Thyroid gland (tissue), 4 donors: ENCODE measurements at places on chromosomes 2 and 18. TPM values are rescaled to one million over a fixed set of nuclear protein-coding genes. Genes with fewer than 3 reads are reported as not detected.

DNA sequence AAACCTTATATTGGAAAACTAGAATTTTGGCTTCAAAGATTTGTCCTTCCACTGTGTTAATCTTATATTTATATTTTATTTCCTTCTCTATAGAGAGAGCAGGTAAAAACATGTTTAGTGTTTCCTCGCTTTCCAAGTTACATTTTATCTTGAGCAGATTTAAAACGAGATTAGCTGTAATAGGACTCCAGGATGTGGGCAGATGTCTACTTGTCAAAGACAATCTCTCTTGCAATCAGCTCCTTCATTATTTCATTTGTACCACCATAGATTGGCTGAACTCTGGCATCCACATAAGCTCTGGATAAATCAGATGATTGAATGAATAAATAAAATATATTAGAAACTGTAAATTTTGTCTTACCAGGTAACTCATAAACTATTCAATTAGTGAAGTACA lies 17.5 kb upstream of the KANSL1L start:
- no peak for DNase-seq

- peak; percentile 57 for DNase-seq
Observed at GRCh38 chr2:96685577-96686459, 43.3 kb downstream of the FER1L5 start.

DNA sequence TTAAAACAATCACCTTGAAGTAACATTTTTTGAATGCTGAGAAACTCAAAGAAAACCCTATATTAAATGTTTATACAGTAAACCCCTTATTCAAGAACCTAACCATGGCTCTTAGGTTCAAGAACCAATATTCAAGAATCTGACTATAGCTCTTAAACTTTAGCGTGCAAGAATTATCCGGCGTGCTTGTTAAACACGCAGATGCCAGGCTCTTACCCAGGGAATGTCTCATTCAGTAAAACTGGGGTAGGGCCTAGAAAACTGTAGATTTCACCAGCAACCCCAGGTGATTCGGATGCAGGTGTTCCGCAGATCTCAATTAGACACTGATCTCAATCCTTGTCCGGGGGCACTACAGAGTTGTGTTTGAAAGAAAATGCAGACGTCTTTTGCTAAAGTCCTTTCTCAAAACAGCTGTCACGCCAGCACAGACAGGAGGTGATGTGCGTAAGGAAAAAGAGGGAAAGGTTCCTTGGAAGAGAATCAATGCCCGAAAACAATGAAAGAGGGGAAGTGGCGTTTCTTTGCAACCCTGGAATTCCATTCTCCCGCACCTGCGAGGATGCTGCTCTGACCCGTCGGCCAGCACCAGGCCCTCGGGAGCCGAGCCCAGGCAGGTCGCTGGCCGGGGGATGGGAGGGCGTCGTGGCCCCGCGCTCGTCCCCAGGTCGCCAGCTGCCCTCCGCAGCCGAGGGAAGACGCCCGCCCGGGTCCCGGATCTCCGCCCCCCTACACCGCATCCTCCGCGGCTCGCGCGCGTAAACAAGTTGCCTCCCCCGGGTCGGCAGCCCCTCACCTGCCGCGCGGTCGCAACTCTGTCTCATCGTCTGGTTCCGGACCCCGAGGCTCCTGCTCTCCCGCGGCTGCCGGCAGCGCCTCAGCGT lies 851 bp downstream of the EIF2AK3 start:
- peak; percentile 48 for DNase-seq

DNA sequence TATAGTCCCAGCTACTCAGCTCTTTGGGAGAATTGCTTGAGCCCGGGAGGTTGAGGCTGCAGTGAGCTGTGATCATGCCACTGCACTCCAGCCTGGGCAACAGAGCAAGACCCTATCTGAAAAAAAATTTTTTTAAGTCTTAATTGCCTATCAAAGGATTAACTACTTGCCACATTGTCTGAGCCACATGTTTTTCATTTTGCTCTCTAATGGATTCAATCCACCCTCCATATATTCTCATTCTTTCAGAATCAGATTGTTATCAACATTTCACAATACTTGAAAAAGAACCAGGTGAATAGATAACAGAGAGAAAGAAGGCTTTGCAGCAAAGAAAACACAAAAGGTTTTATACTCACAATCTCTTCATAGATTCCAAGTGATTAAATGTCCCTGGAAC lies 61.0 kb downstream of the PXDN start:
- no peak for DNase-seq

DNA sequence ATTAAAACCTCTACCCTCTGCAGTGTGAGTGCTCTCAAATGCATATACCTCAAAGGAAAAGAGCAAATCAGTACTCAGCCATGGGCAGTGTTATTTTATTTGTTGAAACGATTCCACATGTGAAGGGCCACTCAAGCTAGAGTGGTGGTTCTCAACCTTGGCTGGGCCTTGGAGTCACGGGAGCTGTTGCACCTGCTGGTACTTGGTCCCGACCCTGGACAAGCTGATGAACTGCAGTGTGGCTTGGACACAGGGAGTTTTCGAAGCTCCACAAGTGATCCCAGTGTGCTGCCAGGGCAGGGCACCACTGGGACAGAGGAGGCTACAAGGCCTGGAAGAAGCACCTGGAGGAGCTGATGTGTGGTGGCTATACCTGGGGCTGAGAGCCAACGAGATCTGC lies 19.7 kb downstream of the GNLY start:
- DNase-seq = peak; percentile 95

- peak; percentile 79 for DNase-seq
Observed at GRCh38 chr2:178484245-178485041, 4.2 kb downstream of the PLEKHA3 start.

DNA sequence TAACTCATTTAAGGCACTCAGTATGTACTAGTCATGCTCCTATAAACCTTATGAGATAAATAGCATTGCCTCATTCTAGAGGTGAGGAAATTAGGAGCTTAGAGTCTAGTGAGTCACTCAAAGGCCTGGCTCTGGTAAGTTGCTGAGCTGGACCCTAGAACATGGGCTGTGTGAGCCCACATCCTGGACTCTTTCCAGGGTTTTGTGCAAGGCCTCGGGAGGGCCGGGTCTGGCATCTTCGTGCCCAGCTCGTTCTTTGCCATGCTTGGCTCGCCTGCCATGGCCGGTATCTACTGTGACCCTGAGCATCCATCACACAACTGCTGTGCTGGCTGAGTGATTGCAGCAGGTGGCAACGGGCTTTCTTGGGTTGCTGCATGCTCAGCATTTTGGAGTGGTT lies 168.0 kb downstream of the LPIN1 start:
- DNase-seq = no peak

DNA sequence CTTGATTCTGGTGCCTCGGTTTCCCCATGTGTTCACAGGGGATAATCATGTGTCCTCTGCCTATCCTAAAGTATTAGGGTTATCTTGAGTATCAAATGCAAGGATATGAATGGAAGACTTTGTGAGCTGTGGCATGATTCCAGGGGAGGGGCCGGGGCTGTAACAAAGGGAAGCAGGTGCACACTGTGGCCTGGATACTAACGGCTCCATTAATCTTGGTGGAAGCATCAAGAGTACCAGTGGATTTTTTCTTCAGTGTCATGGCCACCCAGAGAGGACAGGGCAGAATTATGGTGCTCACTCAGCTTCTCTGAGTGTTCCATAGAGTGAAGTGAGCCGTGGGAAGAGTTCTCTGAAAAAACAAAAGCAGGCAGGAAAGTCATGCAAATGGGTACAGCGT lies 320.1 kb downstream of the ALK start:
- DNase-seq = no peak

DNA sequence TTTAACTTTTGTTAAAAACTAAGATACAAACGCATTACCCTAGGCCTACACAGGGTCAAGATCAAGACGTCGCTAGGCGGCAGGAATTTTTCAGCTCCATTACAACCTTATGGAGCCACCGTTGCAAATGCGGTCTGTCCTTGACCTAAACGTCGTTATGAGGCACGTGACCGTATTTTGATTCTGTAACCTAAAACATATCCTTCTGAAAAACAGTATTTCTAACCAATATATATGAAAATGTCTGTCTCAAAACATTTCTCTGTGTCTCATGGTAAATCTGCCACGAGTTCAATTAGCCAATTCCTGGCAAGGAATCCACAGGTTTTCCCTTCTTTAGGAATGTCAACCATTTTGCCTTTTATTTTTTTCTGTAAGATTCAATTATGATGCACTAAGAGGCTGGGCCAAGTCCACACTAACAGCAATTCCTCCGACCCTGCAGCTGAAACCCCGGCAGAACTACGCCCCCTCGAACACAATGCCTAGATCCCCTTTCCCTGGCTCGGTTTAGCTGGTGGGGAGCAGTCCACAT lies 1.7 kb downstream of the RTN4 start:
- DNase-seq = peak; percentile 25

DNA sequence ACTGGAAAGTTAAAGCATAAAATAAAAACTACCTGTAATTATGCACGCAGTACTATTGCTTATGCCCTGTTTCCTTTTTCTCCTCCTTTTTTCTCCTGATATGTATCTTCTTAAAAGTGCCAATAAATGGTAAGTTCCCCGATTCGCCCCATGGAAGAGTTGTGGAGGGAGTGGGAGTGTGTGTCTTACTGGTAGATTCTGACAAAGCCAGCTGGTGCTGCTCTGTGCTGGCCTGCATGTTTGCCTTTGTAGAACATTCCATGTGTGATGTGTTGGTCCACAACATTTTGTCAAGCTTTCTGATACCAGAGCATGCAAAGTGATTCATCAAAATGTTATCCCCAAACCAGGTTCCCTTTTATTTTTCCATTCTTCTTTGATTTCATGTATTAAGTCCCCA lies 356.9 kb upstream of the RAB12 start:
- no peak for DNase-seq

- DNase-seq = no peak
Observed at GRCh38 chr2:227566012-227566411, 32.7 kb upstream of the SCYGR2 start.

GRCh38 chr2:65343386-65343785 lies 89.0 kb downstream of the SPRED2 start:
- no peak for DNase-seq

DNA sequence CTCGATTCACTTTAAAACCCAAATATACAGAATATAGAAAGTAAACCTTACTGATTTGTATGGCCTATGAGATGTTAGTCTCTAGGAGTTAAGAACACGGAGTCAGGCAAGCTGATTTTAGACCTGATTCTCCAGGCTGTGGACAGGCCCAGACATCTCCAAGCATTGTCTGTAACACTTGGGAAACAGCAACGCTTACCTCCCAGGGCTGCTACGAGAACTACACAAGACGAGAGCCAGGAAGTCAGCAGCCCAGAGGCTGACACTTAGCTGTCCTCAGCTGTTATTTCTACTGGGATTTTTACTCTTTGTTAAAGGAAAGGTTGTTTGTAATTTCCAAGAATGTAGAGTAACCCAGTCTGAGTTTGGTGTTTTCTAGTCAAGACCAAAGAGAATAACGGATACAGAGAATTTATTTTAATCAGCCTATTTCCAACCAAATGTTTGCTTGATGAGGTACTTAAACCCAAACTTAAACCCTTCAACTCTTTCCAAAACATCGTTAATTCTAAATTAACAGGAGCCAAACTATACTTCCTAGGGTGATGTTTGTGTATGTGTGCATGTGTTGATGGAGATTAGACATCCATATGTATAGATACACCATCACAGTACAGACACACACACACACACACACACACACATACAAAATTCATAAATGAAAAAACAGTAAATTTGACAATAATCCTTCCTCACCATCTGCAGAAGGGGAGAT lies 123.4 kb downstream of the LAMA1 start:
- no peak for DNase-seq

DNA sequence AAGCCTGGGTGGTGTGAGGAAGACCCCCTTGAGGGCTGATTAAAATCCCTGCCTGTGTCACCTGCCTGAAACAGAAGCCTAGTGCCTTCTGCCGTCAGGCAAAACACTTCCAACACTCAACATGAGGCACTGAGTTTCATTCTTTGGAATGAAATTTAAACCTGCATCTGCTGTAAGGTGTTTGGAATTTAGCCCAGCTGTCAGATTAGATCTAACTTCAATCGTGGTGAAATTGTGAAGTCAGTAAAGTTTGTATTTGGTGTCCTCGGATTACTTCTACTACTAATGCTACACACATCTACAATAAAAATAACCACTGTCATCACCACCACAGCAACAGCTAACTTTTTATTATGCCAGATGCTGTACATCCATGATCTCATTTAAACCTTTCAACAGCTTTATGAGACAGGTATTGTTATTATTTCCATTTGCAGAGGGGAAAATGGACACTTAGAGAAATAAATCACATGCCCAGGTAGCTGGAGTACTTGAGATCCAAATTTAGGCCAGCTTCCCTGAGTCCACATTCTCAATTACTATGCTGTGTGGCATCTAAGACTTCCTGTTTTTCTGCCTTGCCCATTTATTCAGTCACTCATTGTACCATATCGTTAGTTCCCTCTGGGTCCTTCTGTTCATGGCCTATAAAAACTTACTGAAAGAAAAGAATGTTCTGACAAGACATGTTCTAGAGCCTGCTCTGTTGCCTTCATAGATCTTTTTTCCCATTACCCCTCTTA lies 98.2 kb upstream of the GCFC2 start:
- DNase-seq = no peak

- DNase-seq = no peak
Observed at GRCh38 chr18:50586710-50587109, 26.8 kb downstream of the MAPK4 start.

DNA sequence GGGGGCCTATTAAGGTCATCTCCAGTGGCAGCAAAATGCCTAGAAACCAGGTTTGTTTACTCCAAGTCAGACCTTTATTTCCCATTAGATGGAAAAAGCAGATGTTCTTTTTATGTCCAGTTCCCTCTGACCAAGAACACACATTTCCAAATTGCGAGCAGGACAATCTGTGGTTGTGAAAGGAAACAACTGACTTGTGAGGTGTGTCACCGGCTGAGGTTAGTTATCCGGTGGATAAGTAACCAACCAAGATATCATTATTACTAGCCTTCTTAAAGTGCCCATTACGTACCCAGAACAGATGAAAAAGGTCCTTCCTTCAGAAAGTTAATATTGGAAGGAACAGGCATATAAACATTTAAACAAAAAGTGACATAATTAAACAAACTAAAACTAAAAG lies 112.9 kb downstream of the THADA start:
- DNase-seq = no peak

DNA sequence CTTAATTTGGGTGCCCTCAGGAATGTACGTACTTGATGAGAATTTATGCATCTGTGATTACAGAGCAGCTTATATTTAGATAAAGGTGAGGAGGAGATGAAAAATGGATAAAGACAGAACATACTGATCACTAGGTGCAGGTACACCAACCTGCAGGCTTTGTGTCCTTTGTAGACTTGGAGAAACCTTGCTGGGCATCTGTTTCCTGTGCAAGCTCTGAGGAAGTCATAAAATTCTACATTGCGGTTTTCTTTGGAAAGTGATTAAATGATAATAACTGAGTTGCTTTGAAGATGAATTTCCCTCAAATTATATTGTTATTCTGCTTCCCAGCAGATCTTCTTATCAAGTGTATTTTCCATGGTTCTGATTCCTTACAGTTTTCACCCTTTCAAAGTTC lies 7.7 kb downstream of the RAB27B start:
- no peak for DNase-seq

Gene PLCL1
- 10.4 TPM for total RNA-seq

Gene STPG4
- not detected for total RNA-seq

Gene CCDC102B
- 15.9 TPM for total RNA-seq

Gene RPRM
- not detected for total RNA-seq

Gene SLC39A6
- total RNA-seq = 42.6 TPM

Gene CD226
- total RNA-seq = 3.5 TPM

Gene TIGD1
- 6.7 TPM for total RNA-seq

Gene EGR4
- total RNA-seq = not detected

Gene CD28
- total RNA-seq = 0.20 TPM

Gene SULT1C2
- total RNA-seq = 37.3 TPM

Gene LDAH
- 16.9 TPM for total RNA-seq
